ENCODE measurements at places on chromosomes 1 and 21. TPM values are rescaled to one million over a fixed set of nuclear protein-coding genes. Genes with fewer than 3 reads are reported as not detected.

The TAS1R3 gene
- total RNA-seq = not detected

The TMPRSS2 gene
- total RNA-seq = not detected

The DDX59 gene
- 13.7 TPM for total RNA-seq

The GUCA2A gene
- not detected for total RNA-seq

The CR1L gene
- not detected for total RNA-seq

The SLC45A1 gene
- not detected for total RNA-seq

The FGR gene
- total RNA-seq = not detected

Measured in MG63 (cell line).